ENCODE measurements at places on chromosomes 6 and 20.

- DNase-seq, result no peak
Observed at GRCh38 chr6:56775498-56776166, 132.9 kb upstream of the DST start.

DNA sequence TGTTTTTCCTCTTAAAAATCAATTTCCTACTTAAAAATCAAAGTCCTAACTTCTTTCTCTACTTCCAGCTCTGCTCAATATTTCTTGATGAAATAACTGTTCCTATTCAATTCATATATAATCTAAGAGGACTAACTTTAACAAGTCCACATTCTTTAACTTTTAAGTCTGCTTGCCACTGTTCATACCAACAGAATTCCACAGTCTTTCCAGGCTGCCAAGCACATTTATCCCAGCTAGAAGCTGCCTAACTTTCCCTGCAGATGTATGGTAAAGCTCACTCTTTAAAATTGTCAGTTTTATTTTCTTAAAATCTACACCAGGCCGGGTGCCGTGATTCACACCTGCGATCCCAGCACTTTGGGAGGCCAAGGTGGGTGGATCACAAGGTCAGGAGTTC, 11.5 kb downstream of the CALHM6 start:
- DNase-seq, result no peak

GRCh38 chr20:59977086-59977485, 18.9 kb downstream of the CDH26 start:
- no peak for DNase-seq

DNA sequence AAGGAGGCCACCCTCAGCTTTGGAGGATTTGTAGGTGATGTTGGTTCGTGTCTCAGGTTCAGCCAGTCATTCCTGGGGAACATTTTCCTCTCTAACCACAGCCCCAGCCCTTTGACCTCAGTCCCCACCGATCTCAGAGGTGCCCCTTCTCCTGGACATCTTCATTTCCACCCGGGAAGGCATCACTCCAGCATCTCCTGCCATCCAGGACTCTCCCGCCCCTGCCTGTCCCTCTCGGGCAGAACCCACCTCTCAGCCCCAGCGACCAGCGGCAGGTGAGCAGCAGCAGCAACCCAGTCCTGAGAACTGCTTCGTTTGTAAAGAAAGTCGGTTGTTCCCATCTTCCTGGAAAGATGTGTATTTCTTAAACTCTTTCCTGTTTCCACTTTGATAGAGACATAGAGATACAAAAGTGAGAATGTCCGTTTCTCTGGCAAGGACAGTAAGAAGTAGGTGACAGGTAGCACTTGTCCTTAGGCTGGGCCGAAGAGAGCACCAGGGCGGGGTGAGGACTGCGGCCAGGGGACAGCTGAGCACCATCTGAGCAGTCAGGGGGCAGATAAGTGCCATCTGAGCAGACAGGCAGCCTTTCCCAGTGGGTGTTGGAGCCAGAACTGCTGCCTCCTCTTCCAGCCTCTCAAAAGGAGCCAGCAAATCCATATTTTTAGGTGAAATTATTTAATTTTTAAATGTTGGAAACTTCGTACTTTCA, 142.2 kb downstream of the CDH4 start:
- DNase-seq, result no peak

- DNase-seq, result no peak
Observed at GRCh38 chr6:10369896-10370295, 45.0 kb downstream of the TFAP2A start.

GRCh38 chr6:137717074-137718073, 149.7 kb upstream of the TNFAIP3 start:
- peak; percentile 43 for DNase-seq

DNA sequence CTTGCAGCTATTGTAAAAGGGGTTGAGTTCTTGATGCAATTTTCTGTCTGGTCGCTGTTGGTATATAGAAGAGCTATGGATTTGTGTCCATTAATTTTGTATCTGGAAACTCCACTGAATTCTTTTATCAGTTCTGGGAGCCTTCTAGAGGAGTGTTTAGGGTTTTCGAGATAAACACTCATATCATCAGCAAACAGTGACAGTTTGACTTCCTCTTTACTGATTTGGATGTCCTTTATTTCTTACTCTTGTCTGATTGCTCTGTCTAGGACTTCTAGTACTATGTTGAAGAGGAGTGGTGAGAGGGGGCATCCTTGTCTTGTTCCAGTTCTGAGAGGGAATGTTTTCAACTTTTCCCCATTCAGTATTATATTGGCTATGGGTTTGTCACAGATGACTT, 120.8 kb upstream of the SSTR4 start:
- no peak for DNase-seq

- no peak for DNase-seq
Observed at GRCh38 chr6:33591424-33592032, 11.5 kb upstream of the BAK1 start.

- DNase-seq, result no peak
Observed at GRCh38 chr20:44990425-44990824, 24.1 kb downstream of the STK4 start.

DNA sequence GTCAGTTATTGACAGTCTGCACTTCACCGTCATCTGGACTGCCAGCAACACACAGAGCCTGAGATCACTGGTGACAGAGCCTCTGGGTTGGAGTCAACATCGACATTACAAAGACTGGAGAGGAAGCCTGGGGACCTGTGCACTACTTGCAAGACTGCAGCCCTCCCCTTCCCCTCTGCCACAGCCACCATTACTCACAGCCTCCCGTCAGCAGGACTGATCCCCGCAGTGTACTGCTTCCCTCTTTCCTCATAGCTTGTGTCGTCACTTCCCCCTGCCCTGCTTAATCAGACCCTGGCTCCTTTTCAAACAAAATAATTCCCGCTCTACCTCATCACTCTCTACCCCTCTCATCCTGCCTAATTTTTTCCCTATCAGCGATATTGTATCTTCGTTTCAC, 235.5 kb upstream of the KCNQ5 start:
- DNase-seq, result no peak

GRCh38 chr6:154613137-154613676, 102.7 kb upstream of the CNKSR3 start:
- no peak for DNase-seq

DNA sequence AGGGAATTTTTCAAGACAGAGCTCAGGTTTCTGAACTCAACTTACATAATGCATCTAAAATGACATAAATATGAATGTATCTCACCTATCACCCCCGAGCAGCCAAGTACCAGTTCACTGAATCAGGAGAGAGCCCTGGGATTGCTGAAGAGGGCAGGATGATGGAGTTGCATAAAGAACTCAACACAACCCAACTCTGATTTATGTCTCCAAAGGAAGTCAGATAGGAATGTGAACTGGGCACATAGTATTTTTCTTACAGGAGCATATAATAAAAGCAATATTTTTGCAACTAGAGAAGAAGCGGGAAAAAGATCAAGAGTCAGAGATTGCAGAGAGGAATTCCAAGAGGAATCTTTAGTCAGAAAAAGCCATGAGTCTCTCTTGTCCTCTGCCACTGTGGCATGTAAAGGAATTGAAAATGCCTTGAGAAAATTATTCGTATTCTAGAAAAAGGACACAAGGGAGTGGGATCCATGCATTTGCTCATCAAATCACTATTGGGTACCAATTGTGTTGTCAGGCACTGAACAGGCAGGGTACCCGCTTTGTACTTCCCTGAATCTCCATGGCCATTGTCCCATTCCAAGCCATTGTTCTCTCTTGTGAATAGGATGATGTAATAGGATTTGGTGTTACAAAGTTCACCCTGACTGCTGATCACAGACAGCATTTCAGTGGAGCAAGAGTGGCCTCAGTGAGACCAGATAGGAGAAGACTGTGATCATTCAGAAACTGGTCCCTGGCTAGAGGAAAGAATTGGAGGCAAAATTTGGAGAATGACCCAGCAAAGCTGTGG, 16.3 kb downstream of the RIN2 start:
- DNase-seq, result no peak

- DNase-seq, result no peak
Observed at GRCh38 chr20:36454698-36455427, 86.5 kb upstream of the MYL9 start.

- DNase-seq, result no peak
Observed at GRCh38 chr20:34532320-34532719, 16.1 kb downstream of the DYNLRB1 start.

DNA sequence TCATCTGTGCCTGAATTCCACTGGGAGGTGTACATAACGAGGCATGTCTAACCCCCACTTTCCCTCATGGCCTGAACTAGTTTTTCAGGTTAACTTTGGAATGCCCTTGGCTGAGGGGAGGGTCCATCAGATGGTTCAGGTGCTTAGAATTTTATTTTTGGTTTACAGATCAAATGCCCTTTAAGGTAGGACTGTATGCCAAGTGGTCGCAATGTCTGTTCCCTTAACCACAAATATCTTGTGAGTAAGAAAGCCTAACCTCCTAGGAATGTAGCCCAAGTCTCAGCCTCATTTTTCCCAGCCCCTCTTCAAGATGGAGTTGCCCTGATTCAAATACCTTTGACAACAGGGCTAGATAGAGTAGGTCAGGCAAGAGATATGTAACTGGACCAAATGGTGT, 78.4 kb downstream of the RNASET2 start:
- no peak for DNase-seq

GRCh38 chr6:105676857-105677256, 274.0 kb upstream of the PREP start:
- no peak for DNase-seq

Measured in stimulated activated CD8-positive, alpha-beta memory T cell treated with anti-CD3 and anti-CD28 coated beads, Interleukin-2, amount 100 ng/mL, for 1 hour (primary cell).